ENCODE measurements at places on chromosomes 4 and X.

DNA sequence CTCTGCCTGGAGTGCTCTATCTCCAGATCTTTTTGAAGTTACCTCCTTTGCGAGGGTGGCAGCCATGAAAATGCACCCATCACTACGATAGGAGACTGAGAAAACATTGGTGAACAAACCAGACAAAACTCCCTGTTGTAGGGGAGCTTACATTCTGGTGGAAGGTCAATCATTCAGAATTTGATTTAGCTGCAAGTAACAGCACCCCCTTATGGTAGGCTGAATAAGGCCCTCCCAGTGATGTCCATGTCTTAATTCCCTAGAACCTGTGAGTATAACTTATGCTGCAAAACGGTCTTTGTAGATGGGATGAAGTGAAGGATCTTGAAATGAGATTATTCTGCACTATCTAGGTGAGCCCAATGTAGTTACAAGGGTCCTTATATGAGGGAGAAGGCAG, 5.6 kb upstream of the TEC start:
- no peak for DNase-seq

GRCh38 chrX:68833448-68833805, 4.6 kb downstream of the EFNB1 start:
- no peak for DNase-seq

DNA sequence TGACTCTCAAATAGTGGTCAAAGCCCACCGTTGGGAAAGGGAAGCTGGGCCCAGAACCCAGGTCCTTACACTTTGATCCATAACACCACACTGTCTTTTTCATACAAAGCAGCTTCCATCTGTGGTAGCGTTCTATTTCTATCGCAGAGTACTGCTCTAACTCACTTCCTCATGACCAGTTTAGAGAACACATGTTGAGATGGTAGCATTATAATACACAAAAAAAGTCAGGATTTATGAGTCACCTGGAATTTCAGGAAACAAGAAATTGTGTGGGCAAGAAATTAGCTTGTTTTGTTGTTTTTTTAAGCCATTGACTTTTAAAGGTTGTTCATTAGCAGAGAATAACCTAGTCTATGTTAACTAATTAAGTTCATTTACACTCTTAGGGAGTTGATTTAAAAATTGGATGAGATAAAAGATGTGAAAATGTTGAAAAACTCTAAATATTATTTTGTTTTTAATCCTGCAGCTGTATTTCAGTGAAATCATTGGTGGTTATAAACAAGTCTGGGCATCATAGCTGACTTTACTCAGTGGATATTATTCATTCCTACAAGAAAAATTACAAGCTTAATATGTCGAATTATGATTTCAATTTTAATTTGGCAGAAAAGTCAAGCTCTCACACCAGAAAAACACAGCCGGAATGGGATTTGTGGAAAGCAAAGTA, 1011.1 kb upstream of the HS3ST1 start:
- no peak for DNase-seq

DNA sequence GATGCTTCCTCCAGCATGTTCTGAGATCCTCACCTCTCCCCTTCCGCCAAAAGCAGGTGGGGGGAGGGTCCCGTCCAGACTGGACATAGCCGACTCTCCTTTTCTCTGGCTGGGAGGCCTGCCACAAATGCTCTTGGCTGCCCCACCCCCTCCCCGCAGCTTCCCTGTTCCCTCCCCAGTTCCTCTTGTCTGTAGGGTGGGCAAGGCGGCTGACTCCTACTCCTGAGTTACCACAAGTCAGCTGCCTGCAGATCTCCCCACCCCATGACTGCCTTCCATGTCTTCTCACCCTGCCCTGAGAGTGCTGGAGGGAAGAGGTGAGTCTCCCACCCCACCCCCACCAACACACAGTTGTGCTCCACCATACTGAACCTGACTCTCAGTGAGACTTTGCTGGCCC, 2.9 kb downstream of the ATP6AP1 start:
- no peak for DNase-seq

GRCh38 chr4:11626066-11626465, 197.4 kb upstream of the HS3ST1 start:
- no peak for DNase-seq

GRCh38 chr4:145766273-145766672, 86.3 kb downstream of the C4orf51 start:
- DNase-seq, result no peak

DNA sequence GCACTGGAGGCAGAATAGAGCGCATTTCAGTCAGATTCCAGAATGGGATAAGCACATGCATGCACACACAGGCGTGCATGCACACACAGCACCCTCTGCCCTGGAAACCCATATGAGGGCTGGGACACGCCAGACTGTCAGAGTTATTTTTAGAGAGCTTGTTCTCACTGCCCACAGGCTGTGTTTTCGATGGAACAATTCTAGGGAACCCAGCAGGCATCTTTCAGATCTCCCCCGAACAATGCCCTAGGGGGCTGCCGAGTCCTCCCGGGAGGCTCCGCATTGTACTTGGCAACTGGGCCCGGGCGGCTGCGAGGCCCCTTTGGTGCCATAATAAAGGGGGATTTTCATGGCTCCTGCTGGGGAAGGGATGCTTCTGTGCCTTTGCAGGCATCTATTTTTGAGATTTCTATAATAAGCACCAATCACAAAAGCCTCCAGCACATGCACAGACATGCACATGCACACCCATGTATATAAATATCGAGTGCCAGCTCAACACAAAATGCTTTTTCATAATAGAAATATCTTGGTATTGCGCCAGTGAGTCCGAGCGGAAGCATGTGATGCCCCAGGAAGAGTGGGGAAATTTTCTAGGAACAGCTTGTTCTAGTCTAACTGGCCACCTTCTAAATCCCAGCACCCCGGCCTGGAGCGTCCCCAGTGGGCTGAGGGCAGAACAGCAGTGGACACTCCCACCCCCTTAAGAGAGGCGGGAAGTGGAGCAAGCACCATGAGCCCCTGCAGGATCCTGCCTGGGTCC, 88.5 kb downstream of the PHKA2 start:
- no peak for DNase-seq

- no peak for DNase-seq
Measured at GRCh38 chrX:136262812-136263315, 11.7 kb upstream of the MAP7D3 start.

- no peak for DNase-seq
Measured at GRCh38 chr4:24236532-24236931, 346.7 kb upstream of the PPARGC1A start.
